ENCODE measurements at places on chromosomes 6 and 20. TPM values are rescaled to one million over a fixed set of nuclear protein-coding genes. Genes with fewer than 3 reads are reported as not detected.

- H3K4me1 ChIP-seq = no peaks in the 10 kb centered on the region
- no peak overlapping the region for H3K27ac ChIP-seq
- no peak overlapping the region for H3K4me3 ChIP-seq
These were observed 16.4 kb downstream of the MICA start for GRCh38 chr6:31419842-31420241.

GRCh38 chr6:28742668-28743270 is 181.0 kb downstream of the TRIM27 start:
- no peaks in the 10 kb centered on the region for H3K27me3 ChIP-seq
- no peaks in the 10 kb centered on the region for H3K36me3 ChIP-seq
- no peak overlapping the region for H3K27ac ChIP-seq
- no peaks in the 10 kb centered on the region for H3K4me1 ChIP-seq
- no peak overlapping the region for H3K4me3 ChIP-seq

GRCh38 chr6:127518191-127518709 is 885 bp downstream of the MTCL3 start:
- H3K36me3 ChIP-seq = no peaks in the 10 kb centered on the region
- peaks cover 12% of the 10 kb centered on the region for H3K4me1 ChIP-seq
- H3K27me3 ChIP-seq = peaks cover 12% of the 10 kb centered on the region
- H3K27ac ChIP-seq = no peak overlapping the region

DNA sequence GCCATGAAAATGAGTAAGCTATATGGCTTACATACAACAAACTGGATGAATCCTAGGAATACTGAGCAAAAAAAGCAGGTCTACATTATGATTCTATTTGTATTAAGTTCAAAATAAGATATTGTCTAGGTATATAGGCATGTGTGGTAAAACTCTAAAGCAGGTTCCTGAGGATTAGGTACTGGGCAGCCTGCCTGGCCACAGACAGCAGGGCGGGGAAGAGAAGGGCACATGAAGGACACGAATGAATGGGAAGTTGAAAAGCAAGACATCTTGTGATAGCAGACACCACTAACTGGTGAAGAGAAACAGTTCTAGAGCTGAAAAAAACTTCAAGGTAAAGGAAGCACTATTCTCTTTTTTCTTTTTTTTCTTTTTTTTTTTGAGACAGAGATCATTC is 72.6 kb upstream of the SLC4A11 start:
- peaks cover 10% of the 10 kb centered on the region for H3K4me1 ChIP-seq
- no peak for DNase-seq
- H3K4me3 ChIP-seq = no peak overlapping the region
- H3K36me3 ChIP-seq = peaks cover 46% of the 10 kb centered on the region

- H3K27ac ChIP-seq = no peak overlapping the region
- H3K4me1 ChIP-seq = peaks cover 5% of the 10 kb centered on the region
- no peak overlapping the region for H3K4me3 ChIP-seq
- no peaks in the 10 kb centered on the region for H3K36me3 ChIP-seq
- no peak for DNase-seq
These were observed 396.2 kb downstream of the CD83 start for GRCh38 chr6:14513496-14514393.

DNA sequence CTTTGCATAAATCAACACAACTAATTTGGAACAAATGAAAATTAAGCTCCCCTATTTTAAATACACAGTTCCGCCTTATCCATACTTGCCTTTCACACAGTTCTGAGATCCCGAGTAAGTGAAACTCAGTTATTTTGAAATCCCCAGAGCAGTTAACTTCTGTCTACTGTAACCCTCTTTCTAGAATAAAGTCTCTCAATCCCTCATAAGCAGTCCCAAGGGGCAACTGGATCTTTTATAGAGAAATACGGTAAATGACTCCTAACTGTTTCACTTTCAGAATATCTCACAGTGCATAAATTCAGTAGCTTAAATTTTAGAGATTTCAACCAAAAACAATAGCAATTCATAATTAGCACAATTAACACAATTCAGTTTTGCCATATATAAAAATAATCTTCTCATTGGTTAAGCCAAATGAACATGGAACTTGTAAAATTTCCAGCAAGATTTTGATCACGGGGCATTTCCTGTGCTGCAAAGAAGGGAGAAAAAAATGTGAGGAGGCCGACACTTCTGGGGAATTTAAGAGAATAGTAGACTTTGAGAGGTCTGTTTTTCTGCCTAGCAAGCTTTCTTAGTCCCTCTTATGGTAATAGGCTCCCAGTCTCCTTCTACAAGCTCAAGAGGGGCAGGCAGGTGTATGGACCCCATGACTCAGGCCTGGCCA is 78.3 kb downstream of the KIF6 start:
- H3K27me3 ChIP-seq = no peaks in the 10 kb centered on the region
- no peak overlapping the region for H3K27ac ChIP-seq
- H3K4me1 ChIP-seq = no peaks in the 10 kb centered on the region

DNA sequence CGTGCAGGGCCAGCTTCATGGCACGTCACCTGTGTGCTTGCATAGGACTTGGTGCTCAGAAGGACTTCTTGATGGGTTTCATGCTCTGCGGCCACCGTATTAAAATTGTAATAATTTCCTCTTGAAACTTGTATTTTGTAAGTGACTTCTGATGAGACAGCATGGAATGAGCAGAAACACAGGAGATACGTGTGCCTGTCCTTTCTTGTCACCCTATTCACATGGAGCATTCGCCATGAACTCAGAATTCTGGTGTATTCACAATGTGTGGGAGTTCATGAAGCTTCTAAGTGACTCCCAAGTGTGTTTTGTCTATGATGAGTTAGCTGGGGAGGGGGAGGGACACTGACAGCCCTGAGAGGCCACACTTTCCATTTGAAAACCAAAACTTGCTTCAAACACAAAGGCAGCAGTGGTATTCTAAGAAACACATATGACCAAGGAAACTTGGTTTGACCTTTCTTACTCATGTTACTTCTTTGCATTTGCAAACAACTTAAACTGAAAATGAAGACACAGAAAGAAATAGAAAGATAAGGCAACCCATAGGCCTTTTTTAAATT is 92.1 kb upstream of the NEDD9 start:
- no peaks in the 10 kb centered on the region for H3K27me3 ChIP-seq
- DNase-seq = no peak
- no peaks in the 10 kb centered on the region for H3K36me3 ChIP-seq
- no peak overlapping the region for H3K4me3 ChIP-seq
- H3K27ac ChIP-seq = no peak overlapping the region

GRCh38 chr6:46502486-46503119 is 11.4 kb upstream of the RCAN2 start:
- no peaks in the 10 kb centered on the region for H3K27me3 ChIP-seq
- peaks cover 6% of the 10 kb centered on the region for H3K4me1 ChIP-seq
- H3K36me3 ChIP-seq = no peaks in the 10 kb centered on the region
- H3K27ac ChIP-seq = peak overlapping the region; percentile 91

- H3K27me3 ChIP-seq = no peaks in the 10 kb centered on the region
- H3K4me3 ChIP-seq = no peak overlapping the region
- DNase-seq = peak; percentile 59
- H3K4me1 ChIP-seq = peaks cover 7% of the 10 kb centered on the region
- no peaks in the 10 kb centered on the region for H3K36me3 ChIP-seq
These were observed 10.1 kb upstream of the SULF2 start for GRCh38 chr20:47795214-47795907.

DNA sequence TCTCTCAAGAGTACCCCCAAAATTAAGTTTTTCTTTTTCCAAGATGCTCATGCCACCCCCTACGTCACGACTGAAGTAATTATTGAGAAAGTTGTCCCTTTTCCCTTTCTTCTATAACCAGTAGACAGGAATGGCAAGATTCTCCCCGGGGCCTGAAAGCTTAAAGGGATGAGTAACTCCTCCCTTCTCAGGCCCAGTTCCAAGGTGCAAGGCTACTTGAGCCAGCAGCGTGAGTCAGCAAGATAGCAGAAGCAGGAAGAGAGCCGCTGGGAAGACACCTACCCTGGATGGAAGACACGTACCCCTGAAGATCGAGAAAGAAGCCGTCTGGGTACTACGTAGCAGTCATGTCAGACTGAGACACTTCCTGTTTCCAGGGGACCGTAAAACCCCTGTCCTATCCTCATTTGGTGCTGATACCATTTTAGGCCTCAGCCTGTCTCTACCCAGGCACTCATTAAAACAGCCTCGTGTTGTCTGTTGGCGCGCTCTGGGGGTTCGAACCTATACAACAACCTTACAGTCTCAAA is 241.0 kb downstream of the ADGRG6 start:
- no peaks in the 10 kb centered on the region for H3K36me3 ChIP-seq
- H3K4me3 ChIP-seq = no peak overlapping the region
- H3K4me1 ChIP-seq = no peaks in the 10 kb centered on the region
- H3K27ac ChIP-seq = no peak overlapping the region

GRCh38 chr20:31956556-31957526 is 5.0 kb upstream of the PDRG1 start:
- no peaks in the 10 kb centered on the region for H3K4me1 ChIP-seq
- DNase-seq = no peak
- no peaks in the 10 kb centered on the region for H3K36me3 ChIP-seq
- no peak overlapping the region for H3K27ac ChIP-seq
- no peaks in the 10 kb centered on the region for H3K27me3 ChIP-seq

DNA sequence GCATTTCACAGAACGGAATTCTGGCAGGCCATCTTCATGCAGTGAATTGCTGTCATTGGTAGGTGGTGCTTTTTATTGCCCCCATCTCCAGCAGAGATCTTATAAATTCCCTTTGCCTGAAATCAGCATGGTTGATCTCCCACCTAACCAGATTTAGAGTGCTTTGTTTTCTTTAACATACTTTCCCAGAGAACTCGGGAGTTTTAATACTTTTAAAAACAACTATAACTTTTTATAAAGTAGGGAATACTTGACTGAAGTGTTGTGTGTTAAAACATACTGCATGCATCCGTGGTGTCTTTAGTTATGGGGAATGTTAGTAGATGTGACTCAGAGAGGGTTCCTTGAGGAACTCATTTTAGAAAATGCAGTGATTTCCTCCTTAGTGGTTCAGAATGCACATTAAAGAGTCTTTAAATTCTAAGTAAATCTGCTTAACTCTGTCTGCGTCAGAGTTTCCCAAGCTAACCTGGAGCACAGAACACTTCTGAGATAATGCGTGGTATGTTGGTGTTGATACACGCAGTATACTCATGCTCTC is 54.9 kb downstream of the AKAP12 start:
- DNase-seq = no peak
- no peak overlapping the region for H3K27ac ChIP-seq
- H3K4me3 ChIP-seq = no peak overlapping the region

DNA sequence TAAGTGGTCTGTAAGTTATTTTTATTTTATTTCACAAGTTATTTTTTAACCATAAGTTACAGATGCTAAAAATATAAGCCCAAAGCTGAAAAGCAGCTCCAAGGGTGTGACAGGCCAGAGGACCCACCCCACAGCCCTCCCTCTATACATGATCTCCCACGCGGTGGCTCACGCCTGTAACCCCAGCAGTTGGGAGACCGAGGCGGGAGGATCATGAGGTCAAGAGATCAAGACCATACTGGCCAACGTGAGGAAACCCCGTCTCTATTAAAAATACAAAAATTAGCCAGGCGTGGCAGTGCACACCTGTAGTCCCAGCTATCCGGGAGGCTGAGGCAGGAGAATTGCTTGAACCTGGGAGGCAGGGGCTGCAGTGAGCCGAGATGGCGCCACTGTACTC is 32.2 kb downstream of the COL11A2 start:
- peaks cover 4% of the 10 kb centered on the region for H3K4me1 ChIP-seq
- H3K4me3 ChIP-seq = no peak overlapping the region
- H3K36me3 ChIP-seq = no peaks in the 10 kb centered on the region
- DNase-seq = no peak

GRCh38 chr20:19015351-19016139 is 196.9 kb upstream of the SLC24A3 start:
- no peak for DNase-seq
- H3K36me3 ChIP-seq = no peaks in the 10 kb centered on the region
- H3K27me3 ChIP-seq = no peaks in the 10 kb centered on the region
- H3K27ac ChIP-seq = no peak overlapping the region
- no peaks in the 10 kb centered on the region for H3K4me1 ChIP-seq
- no peak overlapping the region for H3K4me3 ChIP-seq

- no peak overlapping the region for H3K4me3 ChIP-seq
- DNase-seq = no peak
- no peak overlapping the region for H3K27ac ChIP-seq
- no peaks in the 10 kb centered on the region for H3K36me3 ChIP-seq
- no peaks in the 10 kb centered on the region for H3K27me3 ChIP-seq
These were observed 4.1 kb downstream of the DNAJC5 start for GRCh38 chr20:63898882-63899558.

Gene GRM1
- not detected for total RNA-seq

Gene LINC00237
- not detected for total RNA-seq

Gene PLCB4
- total RNA-seq = 38.0 TPM

Gene PSORS1C1
- not detected for total RNA-seq

Gene GNL1
- 33.0 TPM for total RNA-seq
